ENCODE measurements at places on chromosomes 5 and 9.

DNA sequence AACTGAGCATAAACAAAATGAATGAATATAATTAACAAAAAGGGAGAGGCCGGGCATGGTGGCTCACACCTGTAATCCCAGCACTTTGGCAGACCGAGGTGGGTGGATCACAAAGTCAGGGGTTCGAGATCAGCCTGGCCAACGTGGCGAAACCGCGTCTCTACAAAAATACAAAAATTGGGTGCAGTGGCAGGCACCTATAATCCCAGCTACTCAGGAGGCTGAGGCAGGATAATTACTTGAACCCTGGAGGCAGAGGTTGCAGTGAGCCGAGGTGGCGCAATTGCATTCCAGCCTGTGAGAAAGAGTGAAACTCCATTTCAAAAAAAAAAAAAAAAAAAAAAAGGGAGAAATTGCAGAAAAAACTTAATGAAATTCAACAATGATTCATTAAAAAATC, 839.3 kb upstream of the CTNND2 start:
- no peak for DNase-seq

DNA sequence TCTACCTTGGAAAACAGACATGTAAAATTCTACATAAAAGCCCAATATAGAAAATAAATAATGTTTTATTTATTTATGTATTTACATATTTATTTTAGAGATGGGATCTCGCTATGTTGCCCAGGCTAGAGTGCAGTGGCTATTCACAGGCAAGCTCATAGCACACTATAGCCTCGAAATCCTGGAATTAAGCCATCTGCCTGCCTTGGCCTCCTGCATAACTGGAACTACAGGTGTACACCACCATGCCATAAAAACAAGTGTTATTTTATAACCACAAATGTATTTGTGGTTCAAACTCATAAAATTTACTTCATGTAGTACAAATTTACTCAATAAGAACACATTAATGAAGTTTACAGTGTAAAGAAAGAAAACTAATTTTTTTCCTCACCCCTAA, 7.0 kb upstream of the RFK start:
- DNase-seq = no peak

- DNase-seq = no peak
Measured at GRCh38 chr5:132497488-132497997, 7.0 kb upstream of the IRF1 start.

- no peak for DNase-seq
Measured at GRCh38 chr9:134348404-134349155, 22.3 kb downstream of the RXRA start.
